ENCODE measurements at places on chromosomes 13 and 19.

GRCh38 chr13:74389056-74389455 is 254.9 kb upstream of the KLF12 start:
- DNase-seq = no peak

GRCh38 chr13:30463787-30464495 is 1.8 kb downstream of the HMGB1 start:
- peak; percentile 49 for DNase-seq

DNA sequence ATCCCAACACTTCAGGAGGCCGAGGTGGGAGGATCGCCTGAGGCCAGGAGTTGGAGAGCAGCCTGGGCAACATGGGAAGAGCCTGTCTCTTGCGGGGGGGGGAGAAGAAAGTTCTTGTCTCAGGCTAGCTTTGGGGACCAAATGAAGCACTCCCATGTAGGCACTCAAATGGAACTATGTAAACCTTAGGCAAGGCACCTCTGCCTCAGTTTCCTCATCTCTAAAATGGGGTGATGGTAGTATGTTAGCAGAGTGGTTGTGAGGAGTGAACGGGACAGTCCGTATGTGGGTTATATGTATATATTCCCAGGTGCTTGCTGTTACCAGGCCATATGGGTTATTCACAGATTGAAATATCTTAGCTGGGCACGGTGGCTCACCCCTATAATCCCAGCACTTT is 6.5 kb upstream of the DLL3 start:
- DNase-seq = no peak

DNA sequence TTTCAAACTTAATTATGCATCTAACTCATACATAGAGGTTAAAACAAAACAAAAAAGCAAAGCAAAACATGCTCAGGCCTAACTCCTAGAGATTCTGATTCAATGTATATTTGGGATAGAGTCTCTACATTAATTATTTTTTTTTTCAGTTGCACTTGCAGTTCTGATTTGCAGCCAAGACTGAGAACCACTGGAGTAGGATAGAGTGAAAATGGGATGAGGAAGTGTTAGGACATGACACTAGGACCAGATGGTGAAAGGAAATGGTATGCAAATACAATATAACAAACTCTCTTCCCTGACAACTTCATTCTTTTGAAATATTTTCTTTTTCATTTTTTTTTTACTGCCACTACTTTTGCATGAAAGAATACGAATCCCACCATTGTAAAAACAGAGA is 1.8 kb downstream of the CCDC122 start:
- no peak for DNase-seq

GRCh38 chr13:23820530-23820929 is 68.7 kb downstream of the MIPEP start:
- no peak for DNase-seq

DNA sequence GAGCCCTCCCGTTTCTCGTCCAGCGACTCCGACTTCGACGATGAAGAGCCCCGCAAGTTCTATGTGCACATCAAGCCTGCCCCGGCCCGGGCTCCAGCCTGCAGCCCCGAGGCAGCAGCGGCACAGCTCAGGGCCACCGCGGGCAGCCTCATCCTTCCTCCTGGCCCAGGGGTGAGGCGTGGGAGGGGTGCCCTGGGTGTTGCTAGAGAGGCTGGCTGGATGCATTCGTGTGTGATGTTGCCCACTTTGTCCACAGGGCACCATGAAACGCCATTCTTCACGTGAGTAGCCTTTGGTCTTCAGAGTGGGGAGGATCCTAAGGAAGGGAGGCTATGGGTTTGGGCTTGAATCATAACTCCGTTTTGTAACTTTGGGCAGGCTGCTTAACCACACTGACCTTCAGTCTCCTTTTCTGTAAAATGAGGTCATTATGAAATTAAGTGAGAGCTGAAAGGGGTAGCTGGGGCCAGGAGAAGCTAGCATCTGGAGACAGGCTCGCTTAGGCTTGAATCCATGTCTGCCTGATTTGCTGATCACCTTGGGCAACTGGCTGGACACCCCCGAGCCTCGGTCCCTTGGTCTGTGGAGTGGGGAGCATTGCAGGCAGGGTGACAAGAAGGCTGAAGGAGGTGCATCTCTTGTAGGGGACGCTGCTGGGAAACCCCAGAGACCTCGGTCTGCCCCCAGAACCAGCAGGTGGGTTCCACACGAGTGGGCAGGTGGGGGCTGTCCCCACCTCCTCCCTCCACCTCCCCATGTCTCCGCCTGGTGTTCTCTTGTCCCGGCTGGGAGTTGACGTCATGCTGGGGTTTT is 18.7 kb upstream of the B3GNT3 start:
- DNase-seq = no peak

DNA sequence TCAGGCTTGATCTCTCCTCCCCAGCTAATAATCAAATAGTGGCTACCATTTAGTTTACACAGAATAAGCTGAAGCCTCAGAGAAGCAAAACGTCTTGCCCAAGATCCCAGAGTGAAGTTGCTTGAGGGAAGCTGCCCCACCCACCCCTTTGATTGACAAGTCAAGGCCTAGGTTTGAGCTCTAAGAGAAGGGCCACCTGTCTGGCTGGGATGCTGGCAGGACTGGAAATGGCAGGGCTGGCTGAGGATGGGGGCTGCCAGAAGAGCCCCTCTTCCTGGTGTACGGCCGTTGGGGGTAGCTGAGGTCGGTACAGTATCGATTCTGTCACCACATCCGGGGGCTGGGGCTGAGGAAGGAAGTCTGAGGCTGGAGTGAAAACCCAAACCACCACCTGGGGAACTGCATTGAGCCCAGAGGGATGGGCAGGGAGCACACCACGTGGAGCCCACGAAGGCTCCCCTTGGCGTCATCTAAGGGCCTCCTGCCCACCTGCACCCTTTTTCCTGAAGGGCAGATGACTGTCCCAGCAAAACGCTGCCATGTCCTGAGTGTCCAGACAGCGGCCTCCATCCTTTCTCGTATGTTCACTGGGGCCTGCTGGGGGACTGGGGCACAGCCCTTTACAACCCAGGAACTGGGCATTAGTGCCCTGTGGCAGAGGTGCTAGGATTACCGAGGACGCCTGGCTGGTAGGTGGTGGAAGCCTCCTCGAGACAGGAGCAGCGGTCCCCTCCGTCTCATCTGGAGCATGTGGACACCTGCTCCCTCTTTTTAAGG is 1.4 kb upstream of the PRKD2 start:
- peak; percentile 48 for DNase-seq

DNA sequence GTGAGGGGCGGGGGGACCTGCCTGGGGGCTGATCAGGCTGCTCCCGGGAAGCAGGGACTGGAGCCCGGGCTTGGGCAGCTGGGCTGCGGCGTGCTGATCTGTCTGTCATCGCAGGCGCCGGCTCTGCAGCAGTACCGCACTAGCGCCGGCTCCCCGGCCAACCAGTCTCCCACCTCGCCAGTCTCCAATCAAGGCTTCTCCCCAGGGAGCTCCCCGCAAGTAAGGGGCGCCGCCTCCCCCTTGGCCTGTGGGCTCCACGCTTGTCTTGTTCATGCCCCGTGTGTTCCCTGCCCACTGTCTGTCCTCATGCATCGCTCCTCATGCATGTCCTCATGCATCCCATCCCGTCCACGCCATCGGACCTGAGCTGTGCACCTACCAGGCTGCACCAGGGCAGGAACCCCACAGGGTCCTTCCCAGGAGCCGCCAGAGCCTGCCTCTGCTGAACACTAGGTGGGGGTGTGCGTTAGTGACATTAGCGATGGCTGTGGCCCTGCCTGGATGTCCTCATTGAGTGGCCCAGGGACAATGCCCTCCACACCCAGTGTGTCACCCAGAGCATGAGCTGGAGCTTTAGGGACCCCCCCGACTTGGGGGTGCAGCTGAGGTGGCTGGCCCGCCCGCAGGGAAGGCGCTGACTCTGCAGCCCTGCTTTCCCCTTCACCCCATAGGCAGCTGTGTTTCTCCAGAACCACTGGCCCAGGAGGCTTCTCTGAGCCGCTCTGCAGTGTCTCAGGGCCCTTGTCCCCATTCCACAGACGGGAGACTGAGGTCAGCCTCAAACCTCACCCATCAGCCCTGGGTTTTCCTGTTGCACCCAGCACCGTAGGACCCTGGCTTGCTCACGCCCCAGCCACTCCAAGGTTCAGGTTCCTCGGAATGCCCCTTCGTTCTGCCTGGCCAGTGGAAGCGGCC is 19.5 kb downstream of the COMP start:
- no peak for DNase-seq

DNA sequence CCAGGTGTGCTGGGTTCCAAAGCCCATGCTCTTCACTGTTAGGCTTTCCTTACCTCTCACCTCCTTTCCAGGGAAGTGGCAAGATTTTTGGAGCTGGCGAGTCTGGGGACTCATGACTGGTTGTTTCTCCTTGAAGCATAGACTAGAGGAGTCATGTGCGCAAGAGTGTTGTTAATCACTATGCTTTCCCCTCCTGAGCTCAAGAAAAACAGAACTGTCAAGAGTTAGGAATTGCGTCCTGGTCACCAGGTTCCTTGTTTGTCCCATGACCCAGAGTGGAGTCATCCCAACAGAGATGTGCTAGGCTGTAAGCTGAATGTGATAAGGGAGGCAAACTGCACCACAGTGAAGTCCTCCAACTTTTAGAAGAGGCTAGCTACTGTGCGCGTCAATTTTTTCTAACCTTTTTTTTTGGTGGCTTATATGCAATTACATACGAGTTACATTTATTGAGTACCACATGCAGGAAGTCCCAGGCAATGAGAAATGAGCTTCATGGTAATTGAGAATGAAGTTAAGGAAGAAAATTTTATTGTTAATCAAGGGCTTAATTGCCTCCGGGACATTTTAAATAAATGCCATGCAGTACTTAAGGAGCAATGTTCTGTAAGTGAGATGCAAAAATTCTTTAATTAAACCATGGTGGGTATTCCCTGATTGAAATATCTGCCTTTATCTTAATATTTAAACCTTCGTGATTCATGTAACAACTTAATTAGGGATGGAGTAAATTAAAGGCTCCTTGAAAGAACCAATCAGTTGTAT is 233.9 kb downstream of the ZIC5 start:
- no peak for DNase-seq
